ENCODE measurements at places on chromosomes 6 and 20. TPM values are rescaled to one million over a fixed set of nuclear protein-coding genes. Genes with fewer than 3 reads are reported as not detected.

GRCh38 chr6:156909212-156910010 lies 132.2 kb downstream of the ARID1B start:
- no peak for DNase-seq

BPI gene
- total RNA-seq = 0.11 TPM

- DNase-seq = peak; percentile 36
Measured at GRCh38 chr6:55694148-55694547, 115.2 kb upstream of the HMGCLL1 start.

CRIP3 gene
- total RNA-seq = 4.1 TPM

- no peak for DNase-seq
Measured at GRCh38 chr20:53034899-53035298, 62.7 kb downstream of the TSHZ2 start.

- no peak for DNase-seq
Measured at GRCh38 chr6:106347219-106347618, 13.3 kb upstream of the CRYBG1 start.

DNA sequence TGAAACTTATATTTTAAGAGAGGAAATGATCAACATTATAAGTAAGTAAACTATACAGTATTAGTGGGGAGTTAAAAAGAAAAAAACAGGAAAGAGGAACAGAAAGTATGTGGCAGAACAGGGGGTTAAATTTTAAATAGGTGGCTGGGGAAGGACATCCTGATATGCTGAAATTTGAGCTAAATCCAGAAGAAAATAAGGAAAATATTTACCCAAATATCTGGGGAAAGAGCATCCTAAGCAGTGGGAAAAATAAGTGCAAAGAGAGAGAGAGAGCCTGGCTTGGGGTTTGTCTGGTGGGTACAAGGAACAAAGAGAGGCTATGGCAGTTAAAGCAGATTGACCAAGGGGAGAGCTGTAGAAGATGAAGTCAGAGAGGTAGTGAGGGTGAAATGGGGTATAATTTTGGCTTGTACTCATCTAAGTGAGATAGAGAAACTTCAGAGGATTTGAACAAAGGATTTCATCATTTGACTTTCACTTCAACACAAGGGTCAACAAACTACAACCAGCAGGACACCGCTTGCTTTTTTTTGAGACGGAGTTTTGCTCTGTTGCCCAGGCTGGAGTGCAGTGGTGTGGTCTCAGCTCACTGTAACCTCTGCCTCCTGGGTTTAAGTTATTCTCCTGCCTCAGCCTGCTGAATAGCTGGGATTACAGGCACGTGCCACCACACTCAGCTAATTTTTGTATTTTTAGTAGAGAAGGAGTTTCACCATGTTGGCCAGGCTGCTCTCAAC lies 328.4 kb upstream of the CNR1 start:
- DNase-seq = no peak

- no peak for DNase-seq
Measured at GRCh38 chr6:29500594-29500993, 12.8 kb upstream of the MAS1L start.

Measured in Right ventricle myocardium superior (tissue), 1 donor.